ENCODE measurements at places on chromosomes 3 and 15.

DNA sequence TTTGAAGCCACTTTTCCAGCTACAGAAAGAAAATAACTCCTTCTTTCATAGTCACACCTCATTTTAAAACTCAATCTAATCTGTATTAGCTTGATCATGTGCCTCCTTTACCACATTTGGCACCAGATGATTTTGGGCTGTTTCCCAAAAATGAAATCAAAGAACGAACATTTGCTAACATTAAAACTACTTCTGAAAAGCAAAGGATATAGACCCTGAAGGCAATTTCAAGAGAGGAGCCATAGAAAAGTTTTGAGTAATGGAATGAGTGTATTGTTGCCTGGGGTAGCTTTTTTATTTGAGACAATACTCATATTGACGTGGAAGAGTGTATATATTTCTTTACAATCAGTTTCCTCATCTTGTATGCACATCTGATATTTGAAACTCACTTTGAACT is 152.8 kb upstream of the TBL1XR1 start:
- no peak for DNase-seq

DNA sequence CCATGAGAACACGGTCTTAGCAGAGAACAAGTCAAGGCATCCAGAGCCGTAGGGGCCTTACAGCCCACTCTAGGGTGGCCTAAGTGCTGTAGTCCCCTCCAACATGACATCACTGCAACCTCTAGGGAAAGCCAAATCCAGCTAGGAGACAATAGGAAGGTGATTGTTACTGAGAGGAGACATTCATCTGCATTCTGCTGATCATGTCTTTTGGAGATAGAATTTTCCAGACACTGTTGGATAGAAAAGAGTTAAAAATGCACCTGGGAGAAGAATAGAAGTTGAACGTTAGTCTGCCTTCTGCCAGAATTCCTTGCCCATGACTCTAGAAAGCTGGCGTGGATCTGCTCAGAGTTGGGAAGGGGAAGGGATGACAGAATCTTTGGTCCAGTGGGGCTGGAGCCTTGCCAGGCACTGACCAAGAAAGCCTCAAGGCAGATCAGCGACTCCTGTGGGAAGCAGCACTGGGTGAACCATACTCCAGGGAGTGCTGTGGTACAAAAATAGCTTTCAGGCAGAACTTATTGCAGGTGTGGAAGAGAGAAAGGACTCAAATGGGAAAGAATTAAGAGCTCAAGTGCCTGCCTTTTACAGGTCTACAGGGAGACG is 44.8 kb upstream of the RAF1 start:
- DNase-seq: peak; percentile 23

- DNase-seq: no peak
Measured at GRCh38 chr15:39142500-39142899, 438.4 kb upstream of the THBS1 start.

DNA sequence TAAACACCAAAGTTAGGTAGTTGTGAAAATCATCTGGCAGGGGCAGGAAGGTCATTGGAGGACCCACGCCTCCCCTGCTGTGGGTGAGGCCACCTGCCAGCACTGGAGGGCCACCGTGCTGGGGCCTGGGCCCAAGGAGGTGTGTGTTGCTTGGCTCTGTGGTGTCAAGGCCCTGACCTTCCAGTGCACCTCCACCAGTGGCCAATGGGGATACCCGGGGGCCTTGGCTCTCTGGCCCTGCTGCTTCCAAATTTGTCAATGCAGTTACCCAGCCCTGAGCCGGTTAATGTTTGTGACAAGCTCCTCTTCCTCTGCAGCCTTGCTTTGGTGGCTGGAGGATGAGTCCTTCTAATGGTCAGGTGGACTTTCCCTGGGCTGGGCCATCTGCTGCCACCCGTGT is 150.2 kb downstream of the KLF13 start:
- DNase-seq: no peak

- peak; percentile 39 for DNase-seq
Measured at GRCh38 chr15:74291101-74292071, 55.3 kb downstream of the CCDC33 start.

- no peak for DNase-seq
Measured at GRCh38 chr3:77462951-77463350, 423.1 kb downstream of the ROBO2 start.

DNA sequence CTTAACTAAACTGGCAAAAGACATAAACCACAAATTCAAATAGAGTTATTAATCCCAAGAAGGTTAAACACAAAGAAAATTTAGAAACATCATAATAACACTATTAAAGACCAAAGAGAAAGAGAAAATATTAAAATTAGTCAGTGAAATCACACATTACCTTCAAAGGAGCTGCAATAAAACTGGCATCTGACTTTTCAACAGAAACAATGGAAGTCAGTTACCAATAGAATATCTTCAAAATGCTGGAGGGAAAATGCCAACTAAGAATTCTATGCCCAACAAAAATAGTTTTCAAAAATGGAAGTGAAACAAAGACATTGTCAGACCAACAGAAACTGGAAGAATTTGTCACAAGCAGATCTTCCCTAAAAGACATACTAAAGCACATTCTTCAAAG is 68.7 kb upstream of the RNF7 start:
- no peak for DNase-seq

DNA sequence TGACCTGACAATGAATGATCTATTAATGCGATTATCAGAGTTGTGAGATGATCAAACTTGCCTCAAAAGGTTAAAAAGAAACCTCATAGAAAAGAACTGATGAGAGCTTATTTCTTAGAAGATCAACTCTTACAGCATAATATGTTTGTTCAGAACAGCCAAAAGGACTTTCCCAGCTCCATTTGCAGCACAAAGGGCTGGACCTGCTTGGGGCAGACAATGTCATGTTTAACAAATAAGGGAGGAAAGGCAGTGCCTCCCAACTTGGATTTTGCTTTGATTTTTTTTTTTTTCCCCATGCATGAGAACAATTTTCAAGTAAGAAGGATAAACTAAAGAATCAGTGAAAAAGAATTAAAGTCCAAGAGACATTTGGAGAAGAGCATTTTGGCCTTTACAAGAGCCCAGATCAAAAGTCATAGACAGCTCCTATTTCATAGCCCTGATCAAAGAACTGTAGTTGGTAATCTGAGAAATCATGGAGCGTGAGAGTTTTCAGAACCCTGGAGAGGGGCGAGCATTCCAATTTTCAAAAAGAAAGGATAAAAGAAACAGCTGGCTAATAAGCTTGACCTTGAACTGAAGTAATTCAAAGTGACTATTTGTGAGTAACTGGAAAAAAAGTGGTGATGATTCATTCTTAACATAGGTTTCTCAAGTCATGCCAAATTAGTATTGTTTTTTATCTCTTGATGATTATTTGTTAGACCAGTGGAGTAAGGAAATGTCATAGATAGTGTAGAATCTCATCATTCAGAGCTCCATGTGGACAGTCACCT is 136.0 kb upstream of the CFAP20DC start:
- DNase-seq: peak; percentile 4

DNA sequence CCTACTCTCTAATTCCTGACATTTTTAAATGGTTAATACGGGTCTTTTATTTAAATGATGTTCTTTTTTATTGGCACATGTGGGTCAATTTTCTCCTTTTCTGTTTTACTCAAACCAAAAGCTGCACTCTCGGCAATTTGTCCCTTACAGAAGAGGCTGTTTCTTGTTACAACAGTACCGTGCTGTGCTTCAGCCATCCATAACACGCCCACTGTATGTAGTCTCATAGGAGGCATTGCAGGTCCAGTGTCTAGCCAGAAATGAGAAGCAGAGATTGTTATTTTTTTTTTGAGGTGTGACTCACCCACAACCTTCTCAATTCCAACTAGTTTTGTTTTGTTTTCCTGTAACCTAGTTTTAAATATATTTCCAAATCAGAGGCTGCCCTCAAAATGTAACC is 164.6 kb downstream of the GMNC start:
- DNase-seq: no peak

DNA sequence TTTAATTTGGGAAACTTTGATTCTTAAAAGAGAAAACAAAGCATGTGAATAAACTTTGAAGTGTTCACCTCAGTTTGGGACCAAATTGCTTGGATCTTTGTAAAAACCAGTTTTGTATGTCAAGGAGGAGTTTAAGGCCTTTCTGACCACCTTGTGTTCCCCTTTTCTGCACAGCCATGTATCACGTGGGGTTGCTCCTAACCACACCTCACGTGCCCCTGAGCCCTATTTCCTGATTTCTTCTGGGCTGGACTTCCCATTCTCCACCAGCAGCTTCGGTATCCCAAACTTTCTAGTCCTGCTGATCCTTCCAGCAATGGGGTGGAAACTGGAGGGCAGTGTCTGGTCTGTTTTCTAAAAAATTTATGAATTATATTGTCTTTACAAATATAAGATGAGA is 76.4 kb upstream of the STT3B start:
- DNase-seq: no peak

DNA sequence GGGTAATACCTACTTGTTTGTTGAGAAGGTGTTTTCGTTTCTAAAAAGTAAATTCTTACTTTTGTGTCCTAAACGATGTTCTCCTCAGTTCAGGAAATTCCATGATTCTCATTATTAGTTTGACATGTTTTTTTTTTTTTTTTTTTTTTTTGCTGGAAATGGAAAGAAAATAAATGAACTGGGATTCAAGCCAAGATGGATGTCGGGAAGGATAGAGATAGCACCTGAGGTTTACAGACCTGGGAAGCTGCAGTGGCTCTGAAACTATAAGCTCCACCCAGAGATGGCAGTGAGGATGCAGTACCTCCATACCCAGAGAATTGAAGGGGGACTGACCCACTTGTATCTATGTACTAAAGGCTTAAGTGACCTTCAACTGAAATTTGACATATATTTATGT is 334.6 kb upstream of the TGFBR2 start:
- DNase-seq: no peak

DNA sequence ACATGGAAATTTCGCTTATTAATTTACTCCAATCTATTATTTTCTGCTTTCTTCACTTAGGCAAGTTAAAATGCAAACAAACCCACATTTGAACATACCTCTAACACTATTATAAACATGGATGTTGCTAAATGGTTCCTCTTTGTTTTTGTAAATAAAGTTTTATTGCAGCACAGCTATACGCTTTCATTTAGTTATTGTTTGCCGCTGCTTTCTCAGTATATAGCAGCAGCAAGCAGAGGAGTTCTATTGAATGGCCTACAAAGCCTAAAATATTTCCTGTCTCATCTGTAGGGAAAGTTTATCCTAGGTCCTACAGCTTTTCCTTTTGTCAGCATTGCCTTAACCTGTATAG is 7.9 kb upstream of the CHD2 start:
- no peak for DNase-seq

- DNase-seq: no peak
Measured at GRCh38 chr3:42118762-42119361, 27.7 kb downstream of the TRAK1 start.

- DNase-seq: no peak
Measured at GRCh38 chr3:54878145-54878544, 49.7 kb downstream of the LRTM1 start.

DNA sequence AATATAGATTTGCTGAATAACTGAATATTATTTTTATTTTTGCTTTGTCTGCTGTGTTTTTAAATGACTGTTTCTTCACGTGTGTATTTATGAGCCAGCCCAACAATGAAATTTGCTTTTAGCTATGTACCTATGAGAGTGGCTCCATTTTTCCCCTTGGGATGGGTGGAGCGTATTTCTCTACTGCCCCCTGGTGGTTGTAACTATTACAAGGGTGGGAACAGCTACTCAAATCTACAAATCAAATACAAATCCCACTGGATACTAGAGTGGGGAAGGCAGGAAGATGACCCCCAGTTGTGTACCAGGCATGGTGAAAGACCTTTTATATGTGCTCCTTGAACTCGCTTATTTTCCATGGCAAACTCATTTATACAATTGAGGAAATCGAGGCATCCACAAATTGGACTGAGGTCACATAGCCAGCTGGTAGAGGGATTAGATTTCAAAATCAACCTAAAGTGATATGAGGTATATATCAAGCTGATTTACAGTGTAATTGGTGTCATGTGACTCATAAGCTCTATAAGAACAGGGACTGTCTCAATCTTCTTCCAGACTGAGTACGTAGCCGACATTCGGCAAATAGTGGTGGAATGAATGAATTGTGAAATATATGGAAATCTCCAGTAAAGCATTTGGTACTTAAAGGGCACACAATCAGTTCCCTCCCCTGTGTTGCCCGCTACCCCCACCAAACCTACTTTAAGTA is 69.5 kb upstream of the VEPH1 start:
- DNase-seq: no peak

GRCh38 chr3:79651536-79652065 is 116.2 kb downstream of the ROBO1 start:
- no peak for DNase-seq

- no peak for DNase-seq
Measured at GRCh38 chr3:184234671-184235380, 5.4 kb downstream of the VWA5B2 start.

GRCh38 chr15:42584031-42584765 is 8.8 kb downstream of the STARD9 start:
- no peak for DNase-seq

- peak; percentile 34 for DNase-seq
Measured at GRCh38 chr3:126926684-126927400, 56.1 kb upstream of the PLXNA1 start.

DNA sequence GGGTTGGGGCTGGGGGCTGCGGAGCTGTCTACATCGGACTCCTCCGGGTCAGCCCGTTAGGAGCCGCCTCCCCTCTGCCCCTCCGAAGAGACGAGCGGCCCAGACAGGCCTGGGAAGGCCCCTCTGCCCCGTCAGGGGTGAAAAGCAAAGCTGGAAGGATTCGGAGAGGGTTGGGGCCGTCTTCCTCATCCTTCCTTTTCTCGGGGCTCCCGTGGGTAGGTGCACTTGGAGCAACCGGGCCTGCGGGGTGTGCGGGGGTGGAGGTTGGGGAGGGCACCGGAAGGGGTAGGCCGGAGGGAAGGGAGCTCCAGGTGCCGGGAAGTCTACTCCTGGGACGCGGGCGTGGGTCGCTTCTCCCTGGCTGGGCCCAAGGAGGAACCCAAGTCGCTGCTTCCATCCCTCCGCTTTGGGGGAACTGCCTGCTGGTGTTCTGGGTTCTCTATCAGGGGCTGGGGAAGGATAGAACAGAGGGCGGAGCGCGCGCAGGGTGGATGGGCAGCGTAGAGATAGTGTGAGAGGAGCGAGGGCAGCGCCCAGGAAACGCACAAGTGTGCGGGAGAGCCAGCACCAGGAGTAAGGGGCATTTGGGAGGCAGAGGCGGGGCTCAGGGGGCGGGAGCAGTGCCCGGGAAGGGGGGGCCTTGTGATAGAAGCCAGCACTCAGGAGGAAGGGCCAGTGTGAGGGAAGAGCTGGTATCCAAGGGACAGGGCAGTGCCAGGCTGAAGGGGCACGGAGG is 590 bp downstream of the POLR2H start:
- DNase-seq: no peak

DNA sequence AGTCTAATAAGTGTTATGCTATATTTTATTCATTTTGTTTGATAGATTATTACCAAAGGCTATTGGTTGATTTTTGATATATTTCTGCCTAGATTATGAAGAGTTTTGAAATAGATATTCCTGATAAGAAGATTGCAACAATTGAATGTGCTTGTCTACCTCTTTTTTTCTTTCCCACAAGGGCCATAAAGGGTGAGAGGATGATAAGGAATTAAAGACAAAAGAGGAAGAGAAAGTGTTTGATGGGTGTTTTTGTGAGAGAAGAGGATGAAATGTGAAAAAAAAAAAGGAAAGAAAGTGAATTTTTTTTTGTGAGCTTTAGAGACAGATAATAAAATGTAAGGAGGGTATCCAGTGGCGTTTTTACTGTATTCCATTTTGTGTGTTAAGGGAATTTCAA is 244.4 kb downstream of the CHST2 start:
- no peak for DNase-seq
